ENCODE measurements at places on chromosomes 2 and 18.
A peak's percentile ranks its signal among the peaks of the same experiment; 100 is the strongest.

DNA sequence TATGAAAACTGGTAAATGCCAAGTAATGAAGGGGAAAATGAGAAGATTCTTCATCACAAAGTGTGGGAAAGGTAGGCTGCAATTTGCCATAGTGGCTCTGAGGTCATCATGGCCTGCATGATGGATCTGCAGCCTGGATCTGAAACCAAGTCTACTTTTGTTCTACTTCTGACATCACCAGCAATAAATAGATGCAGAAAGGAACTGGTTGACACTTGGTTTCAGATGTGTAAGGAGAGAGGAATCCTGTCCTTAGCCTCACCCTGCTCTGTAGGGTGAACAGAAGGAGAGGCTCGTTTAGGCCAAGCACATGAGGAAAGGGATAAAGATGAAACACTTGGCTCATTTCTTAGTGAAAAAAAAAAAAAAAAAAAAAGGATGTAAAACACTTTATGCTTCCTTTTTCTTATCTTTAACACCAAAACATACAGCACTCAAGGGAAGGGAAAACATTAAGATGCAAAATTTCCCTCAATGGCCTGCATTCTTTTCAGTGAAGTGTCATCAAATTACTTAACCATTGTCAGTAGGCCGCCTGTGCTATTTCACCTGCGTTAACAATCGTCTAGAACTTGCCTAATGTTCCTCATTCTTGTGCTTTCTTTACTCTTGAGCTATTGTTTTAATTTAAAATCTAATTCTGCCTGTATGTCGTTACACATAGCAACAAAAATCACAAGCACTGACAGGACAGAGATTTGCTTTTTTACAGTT, 3.9 kb downstream of the NEB start:
- DNase-seq: peak; percentile 70

DNA sequence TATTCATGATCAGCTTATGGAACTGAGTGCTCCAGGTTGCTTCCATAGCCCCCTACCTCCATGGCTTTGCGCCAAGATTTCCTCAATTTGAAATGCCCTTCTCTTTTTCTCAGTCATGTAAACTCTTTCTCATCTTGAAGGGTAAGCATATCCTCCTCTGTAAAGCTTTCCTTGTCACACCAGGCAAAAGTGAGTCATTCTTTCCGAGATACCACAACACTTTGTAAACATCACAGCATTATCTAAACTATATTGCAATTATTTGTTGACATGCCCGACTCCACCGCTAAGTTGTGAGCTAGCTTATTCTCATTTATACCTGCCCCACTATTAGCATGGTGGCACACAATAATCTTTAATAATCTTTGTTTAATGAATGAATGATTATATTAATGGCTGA, 419.5 kb upstream of the CHST9 start:
- DNase-seq: no peak

DNA sequence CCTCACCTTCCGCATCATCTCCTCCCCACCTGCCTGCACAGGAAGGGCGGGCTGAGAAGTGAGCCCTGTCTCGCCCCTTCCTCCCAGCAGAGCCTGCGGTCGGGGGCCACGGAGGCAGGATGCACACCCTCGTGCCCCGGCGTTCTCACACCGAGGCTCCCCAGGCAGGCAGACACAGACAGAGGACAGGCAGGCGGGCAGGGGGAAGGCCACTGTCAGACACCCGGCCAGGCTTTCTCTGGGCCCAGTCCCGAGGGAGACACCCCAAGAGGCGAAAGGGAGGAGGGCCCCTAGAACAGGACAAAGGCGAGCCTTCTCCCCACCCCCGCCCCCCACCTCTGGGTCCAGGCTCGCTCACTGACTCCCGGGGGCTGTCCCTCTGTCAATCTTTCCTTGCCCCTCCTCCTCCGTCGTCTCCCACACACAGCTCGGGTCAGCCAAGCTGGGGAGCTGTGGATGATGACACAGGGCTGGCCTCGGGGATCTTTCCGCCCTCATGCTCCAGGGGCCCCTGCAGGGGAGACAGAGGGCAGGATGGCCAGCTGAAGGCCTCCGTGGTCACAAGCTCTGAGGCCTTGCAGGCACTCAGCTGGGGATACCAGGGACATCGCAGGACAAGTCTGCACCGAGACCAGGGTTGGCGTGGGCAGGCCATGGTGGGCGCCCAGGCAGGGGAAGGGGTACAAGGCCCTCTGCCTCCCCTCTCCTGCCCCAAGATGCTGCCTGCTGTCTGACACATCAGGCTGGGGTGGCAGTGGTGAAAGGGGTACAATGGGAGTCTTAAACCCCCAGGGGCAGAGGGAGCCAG, 24.9 kb downstream of the BIN1 start:
- DNase-seq: no peak

GRCh38 chr18:3652380-3653262, 202.6 kb downstream of the TGIF1 start:
- no peak for DNase-seq

All from MM.1S (cell line).